ENCODE measurements at places on chromosomes 12 and 14.

GRCh38 chr14:54424479-54424901, 16.7 kb downstream of the CNIH1 start:
- DNase-seq, result no peak

DNA sequence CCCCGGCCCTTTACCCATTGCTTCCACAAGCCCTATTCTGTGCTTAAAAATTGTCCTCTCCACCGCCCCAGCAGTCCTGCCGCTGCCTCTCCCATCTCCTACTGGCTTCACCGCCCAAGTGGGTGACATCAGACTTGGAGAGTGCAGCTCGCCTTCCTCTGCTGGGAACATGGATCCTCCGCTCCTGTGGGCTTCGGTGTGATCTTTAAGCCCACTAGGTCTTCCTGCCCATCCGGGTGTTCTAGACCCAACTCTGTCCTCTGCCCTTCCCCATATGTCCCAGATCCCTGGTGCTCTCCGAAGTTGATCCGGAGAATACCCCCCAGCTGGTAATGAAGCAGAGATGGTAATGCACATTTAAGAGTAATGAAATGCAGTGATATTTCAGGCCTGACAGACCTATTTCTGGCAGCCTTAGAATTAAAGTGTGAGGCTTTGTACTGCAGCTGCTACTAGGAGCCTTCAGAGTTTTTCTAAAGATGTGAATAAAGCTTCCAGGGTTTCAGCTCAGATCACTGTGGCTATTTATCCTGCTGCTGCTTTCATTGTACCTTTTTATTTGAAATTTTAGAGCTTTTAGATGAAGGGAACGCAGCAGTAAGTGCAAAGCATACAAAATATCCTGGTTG, 22.9 kb upstream of the CTDSP2 start:
- no peak for DNase-seq

- no peak for DNase-seq
Observed at GRCh38 chr12:50571786-50572185, 67.0 kb downstream of the DIP2B start.

DNA sequence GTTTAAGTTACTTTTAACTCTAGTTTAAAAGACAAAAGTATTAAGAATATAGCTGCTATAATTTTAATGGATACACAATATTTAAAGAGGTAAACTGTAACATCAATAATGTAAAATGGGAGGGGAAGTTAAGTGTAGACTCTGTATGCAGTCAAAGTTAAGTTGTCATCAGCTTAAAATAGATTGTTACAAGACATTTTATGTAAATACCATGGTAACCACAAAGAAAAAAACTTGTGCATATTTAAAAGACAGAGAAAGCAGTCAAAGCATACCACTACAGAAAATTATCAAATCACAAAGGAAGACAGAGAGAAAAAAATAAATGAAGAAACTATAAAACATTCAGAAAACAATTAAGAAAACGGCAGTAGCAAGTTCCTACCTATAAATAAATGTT, 73.3 kb downstream of the CEP128 start:
- no peak for DNase-seq

- DNase-seq, result no peak
Observed at GRCh38 chr14:24879661-24880386, 170.1 kb downstream of the STXBP6 start.

DNA sequence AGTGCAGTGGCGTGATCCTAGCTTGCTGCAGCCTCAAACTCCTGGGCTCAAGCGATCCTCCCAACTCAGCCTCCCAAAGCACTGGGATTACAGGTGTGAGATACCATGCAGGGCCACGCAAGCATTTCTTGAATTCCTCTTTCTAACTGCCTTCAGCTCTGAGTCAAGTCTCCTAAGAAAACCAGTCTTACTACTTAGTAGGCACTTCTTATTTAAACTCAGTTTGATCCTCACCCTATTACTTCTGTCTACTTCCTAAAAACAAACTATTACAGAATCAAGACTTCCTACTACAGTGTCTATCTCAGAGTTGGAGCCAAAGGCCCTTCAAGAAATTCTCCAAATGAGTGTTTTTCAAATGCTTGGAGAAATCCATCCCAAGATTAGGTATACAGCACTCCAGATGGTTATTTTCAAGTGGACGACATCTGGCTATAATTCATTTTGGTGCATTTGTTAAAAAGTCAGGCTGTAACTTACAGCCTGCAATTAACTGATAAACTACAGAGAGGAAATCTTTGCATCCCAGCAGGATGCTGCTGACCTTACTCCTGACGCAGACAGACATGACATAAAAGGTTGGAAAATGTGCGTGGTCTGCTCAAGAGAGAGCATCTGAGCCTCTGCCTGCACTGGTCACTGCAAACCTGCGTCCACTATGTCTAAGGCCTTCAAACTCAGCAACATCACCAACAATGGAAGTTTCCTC, 34.7 kb downstream of the SSH1 start:
- no peak for DNase-seq

- no peak for DNase-seq
Observed at GRCh38 chr14:39212693-39213092, 21.0 kb upstream of the MIA2 start.

DNA sequence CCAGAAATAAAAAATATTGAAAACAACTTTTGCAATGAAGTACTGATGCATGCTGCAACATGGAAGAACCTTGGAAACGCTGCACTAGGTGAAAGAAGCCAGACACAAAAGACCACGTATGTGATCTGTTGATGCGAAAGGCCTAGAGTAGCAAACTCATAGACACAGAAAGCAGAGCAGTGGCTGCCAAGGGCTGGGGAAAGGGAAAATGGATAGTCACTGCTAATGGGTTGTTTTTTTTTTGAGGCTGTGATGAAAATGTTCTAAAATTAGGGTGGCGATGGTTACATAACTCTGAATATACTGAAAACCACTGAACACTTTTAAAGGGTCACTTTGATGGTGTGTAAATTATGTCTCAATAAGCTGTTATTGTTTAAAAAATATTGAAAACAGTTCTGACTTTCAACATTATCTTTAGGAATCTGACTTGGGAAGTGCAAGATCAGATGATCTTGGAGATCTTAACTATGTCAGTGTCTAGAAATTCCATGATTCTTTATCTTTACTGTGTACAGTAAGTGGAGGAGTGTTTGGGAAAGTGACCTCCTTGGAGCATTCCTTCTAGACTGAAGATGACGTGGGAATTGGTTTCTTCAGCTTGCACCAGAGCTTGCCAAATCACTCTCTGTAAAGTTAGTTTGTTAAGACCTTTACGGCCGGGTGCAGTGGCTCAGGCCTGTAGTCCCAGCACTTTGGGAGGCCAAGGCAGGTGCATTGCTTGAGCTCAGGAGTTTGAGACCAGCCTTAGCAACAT, 12.4 kb downstream of the MLXIP start:
- no peak for DNase-seq

- DNase-seq, result no peak
Observed at GRCh38 chr12:93441081-93441616, 598 bp downstream of the UBE2N start.

DNA sequence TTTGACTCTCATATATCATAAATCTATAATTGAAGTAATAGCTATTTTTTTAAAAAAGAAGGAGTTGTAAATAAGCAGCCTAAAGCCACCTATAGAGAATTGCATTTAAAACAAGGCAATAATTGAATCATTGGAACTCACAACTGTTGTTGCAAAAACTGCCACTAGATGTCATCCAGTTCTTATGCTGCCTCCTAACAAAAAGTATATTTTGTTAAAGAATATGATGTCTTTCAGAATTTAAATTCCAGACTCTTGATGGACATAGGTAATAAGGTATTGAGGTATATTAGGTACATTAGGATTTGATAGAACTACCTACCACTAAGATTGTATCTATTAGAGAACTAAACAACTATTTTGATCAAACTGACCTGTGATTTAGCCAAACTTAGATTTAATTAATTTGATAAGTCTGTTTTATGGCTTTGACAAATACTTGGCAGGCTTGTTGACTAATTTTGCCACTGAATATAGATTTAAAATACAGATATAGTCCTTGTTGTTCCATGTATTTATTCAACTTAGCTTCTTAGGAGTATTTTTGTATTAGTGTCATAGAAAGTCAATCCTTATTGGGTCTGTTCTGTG, 401.4 kb downstream of the RPL10L start:
- no peak for DNase-seq

DNA sequence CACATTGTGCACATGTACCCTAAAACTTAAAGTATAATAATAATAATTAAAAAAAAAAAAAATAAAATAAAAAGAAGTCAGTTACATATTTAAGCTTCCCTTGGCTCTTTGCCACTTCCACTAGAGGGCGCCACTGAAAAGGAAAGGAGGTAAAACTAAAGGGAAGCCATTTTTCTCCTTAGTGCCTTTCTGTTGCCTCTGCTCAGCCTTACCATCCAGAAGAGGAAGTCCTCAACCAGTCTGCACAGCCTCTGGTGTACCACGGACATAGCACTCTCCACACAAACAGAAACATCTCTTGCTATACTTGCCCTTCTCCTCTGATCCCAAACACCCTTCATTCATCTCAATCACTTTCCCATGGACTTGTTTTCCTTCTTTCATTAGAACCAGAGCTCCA, 169.0 kb upstream of the EEA1 start:
- DNase-seq, result no peak

DNA sequence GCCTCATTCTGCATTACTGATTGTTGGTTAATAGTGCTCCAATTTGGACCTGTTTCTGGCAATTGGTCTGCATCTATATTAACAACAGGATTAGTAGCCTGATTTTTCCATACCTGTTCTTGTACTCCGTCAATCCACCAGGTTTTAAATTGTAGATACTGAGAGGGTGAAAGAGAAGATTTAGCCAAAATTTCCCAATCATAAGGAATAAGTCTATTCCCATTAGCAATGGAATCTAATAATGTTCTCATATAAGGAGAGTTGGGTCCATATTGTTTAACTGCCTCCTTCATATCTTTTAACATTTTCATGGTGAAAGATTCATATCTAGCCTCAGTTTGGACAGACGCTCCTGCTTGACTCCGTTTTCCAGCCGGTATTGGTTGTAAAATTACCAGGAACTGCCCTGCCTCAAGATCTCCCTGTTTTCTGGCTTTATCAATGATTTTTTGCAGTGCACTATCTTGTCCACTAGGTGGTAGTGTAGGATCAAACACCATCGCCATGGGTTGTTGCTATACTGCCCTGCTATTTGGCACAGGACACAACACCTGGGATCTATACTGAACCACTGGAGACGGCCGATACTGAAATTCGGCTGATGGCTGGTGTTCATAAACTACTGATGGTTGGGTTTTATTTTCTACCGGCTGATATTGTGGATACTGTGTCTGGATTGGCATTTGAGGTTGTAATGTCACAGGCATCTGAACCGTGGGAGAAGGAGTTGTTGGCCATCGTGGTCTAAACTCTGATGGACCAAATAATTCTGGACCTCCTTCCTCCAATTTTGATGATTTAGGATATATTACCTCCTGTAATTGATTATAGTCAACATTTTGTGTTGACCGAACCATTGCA, 25.2 kb downstream of the DHRS4L2 start:
- DNase-seq, result peak; percentile 29

GRCh38 chr12:26642361-26642760, 190.6 kb downstream of the ITPR2 start:
- DNase-seq, result no peak

- DNase-seq, result no peak
Observed at GRCh38 chr14:56081139-56081538, 37.1 kb upstream of the PELI2 start.

- no peak for DNase-seq
Observed at GRCh38 chr14:83147006-83147405, 1613.4 kb upstream of the SEL1L start.

GRCh38 chr12:116121453-116121871, 156.0 kb downstream of the MED13L start:
- peak; percentile 13 for DNase-seq

- DNase-seq, result no peak
Observed at GRCh38 chr14:24122416-24122815, 7.7 kb upstream of the NRL start.

- DNase-seq, result peak; percentile 14
Observed at GRCh38 chr14:104784846-104785707, 10.5 kb downstream of the AKT1 start.

DNA sequence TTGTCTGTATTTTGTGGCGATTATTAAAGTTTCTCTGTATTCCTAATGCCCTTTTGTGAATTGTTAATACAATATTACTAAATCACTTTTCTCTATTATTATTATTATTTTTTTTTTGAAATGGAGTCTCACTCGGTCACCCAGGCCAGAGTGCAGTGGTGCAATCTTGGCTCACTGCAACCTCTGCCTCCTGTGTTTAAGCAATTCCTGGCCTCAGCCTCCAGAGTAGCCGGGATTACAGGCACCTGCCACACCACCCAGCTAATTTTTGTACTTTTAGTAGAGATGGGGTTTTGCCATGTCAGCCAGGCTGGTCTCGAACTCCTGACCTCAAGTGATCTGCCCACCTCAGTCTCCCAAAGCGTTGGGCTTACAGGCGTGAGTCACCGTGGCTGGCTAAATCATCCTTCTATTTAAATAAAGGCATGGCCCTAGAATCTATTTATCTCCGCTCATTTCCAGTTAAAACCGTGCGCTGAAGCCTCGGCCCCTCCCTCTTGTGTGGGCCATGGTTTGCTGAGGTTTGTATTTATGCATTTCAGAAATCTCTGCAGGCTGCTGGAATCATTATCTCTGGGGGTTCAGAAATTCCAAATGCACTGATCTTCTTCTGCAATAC, 1136.4 kb upstream of the TMEM132C start:
- no peak for DNase-seq

DNA sequence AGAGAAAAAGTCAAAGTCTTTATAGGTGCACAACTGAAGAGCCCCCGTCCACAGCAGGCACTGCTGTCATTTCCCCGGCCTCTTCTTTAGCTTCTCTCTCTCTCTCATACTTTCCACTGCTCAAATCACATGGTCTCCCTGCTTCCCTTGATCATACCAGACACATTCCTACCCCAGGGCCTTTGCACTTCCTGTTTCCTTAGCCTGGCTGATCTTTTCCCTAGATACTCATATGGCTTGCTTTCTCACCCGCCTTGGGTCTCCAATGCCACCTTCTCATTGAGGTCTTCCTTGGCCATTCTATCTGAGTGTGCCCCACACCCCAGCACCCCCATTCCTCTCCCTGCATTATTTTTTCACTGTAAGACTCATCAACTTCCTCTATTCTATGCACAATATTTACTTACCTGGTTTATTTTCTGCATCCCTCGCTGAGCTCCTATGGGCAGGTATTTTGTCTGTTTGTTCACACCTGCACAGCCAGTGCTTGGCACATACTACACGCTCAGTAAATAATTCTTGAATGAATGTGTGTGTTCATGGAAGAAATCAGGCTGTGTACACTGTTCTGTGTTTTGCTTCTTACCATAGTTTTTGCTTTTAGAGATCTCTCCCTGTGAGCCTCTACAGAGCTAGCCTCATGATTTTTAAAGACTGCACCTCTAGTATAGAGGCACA, 31.9 kb downstream of the SERPINA1 start:
- DNase-seq, result no peak

GRCh38 chr12:112170376-112170775, 45.0 kb downstream of the TRAFD1 start:
- no peak for DNase-seq

GRCh38 chr12:559906-560455, 100.2 kb downstream of the B4GALNT3 start:
- no peak for DNase-seq

- DNase-seq, result no peak
Observed at GRCh38 chr12:97167598-97167997, 260.5 kb downstream of the NEDD1 start.
